Astrocyte of the cerebellum (primary cell): ENCODE measurements at places on chromosomes 2 and 18.
A peak's percentile ranks its signal among the peaks of the same experiment; 100 is the strongest.

GRCh38 chr2:170715062-170715931, at the start of gene SP5:
Gene SP5 (plus strand): TSS chr2:170715337. CDS start chr2:170715513, 176 bp downstream.
- peak; percentile 39 for DNase-seq

GRCh38 chr18:78130232-78131195, 849.1 kb upstream of the SALL3 start:
- DNase-seq = no peak

DNA sequence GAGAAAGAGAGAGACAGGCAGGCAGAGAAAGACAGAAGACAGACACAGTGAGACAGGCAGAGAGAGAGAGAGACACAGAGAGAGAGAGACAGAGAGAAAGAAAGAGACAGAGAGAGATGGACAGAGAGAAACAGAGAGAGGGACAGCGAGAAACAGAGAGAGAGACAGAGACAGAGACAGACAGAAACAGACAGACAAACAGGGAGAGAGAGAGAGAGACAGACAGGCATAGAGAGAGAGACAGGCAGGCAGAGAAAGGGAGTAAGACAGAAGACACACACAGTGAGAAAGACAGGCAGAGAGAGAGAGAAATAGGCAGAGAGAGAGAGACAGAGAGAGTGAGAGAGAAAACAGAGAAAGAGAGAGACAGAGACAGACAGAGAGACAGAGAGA, 105.3 kb upstream of the ANKRD30BL start:
- DNase-seq = no peak

DNA sequence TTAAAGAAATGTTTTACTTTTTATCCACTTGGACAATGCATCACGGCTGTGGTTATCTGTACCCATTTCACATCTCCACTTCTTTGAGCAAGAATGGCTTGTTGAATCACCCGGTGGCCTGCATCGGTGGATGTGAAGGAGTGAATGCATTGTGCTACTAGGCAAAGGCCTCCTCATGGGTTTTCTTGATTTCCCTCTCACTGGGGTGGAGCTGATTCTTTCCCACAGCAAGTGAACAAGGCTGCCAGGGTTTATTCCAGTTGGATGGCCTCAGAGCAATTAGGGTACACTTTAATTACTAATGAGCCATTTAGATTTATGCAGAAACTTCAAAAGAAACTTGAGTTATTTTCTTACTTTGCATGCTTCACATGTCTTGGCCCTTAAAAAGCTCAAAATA, 387.1 kb downstream of the RND3 start:
- DNase-seq = no peak

- no peak for DNase-seq
These were observed 24.4 kb upstream of the RAB12 start for GRCh38 chr18:8584798-8585197.

DNA sequence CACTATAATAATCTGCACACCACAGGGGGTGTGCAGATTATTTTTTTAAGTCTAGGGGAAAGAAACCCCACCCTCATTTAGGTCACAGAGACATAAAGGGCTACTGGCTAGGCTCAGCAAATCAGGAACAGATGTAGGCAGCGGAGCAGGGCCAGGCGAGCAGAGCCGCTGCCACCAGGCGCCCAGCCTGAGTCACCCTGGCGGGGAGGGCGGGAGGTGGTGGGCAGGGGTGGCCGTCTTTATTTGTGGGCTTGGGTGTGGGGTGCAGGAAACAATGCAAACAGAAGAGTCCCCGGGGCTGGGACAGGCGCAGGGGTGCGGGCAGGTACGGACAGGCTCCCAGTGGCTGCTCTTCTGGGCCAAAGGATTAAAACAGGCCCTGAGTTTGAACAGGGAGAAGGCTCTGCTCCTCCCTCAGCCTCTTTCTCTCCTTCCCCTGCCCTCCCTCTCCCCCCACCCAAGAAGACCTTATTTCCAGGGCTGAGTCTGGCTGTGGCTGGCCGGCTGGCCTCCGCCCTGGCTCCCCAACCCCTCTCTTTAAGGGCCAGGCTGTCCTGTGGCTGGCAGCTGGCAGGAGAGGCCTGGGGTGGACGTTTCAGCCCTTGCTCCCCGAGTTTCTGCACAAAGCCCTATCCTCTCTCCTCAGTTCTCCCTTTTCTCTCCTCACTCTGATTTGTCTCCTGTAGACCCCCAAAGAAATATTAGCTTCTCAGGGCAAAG, 142.9 kb upstream of the SMAD2 start:
- DNase-seq = no peak

- no peak for DNase-seq
These were observed 84.9 kb downstream of the PDCL3 start for GRCh38 chr2:100647709-100648108.

- no peak for DNase-seq
These were observed 129.1 kb upstream of the DNMT3A start for GRCh38 chr2:25470806-25471205.

DNA sequence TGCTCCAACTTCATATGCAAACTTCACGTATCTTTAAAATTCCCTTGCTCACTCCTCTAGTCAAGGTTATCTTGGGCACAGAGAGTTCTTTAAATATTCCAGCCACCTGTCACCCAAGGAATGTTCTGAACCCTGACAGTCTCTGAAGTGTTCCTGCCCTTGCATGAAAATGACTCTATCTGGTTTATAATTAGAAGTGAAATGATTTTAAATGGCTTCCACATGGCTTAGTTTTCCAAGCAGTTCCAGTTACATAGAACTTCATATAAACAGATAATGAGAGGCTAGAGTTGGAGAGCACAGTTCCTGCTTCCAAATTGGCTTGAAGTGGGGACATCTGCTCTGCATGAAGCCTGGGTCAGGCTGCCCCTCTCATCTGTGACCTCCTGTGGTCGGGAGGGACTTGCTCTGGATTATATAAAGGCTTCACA, 81.9 kb downstream of the SLC4A3 start:
- DNase-seq = no peak

- no peak for DNase-seq
These were observed 16.6 kb downstream of the THAP4 start for GRCh38 chr2:241620419-241620769.

DNA sequence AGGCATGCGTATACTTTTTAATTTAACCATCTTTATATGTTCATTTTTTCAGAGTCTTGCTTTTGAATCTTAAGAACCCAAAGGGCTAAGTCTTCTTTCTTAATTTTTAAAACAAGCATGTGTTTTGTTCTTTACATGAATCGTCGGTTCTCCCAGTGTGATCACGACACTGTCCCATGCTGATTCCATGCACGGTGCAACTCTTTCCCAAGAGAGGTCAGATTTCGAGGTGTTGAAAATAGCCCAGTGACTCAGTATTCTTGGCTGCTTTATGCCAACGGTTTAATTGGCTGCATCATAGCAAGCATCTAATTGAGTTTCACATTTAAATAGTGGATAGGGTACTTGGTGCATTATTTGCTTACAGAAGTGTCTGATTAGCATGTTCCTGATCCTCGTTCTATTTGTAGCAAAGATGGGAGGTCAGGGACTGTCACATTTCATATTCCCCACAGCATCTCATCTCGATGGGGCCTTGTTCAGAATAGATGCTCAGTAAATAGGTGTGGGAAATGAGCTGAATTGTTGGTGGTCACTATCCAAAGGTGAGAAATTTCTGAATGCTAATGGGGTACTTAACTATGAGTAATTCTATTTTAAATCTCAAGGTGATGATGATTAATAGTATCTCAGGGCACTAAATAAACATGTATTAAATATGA, 2.8 kb downstream of the NPAS2 start:
- DNase-seq = no peak

DNA sequence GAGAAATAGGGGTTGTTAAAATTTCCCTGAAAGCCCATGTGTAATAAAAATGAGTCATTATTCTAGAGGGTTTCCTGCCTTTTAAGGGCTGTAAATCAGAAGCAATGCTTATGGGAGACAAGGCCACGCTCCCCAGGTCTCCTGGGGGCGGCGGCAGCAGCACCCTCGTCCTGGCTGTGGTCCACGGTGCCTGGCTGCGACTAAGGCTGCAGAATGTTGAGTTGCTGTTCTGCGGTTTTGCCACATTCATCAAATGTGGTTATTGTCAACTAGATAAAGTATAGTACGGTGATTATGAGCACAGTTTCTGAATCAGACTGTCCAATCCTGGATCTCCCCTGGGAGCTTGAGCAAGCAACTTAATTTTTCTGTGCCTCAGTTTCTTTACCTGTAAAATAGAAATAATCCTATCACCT, 11.9 kb upstream of the AGFG1 start:
- peak; percentile 29 for DNase-seq

GRCh38 chr2:4862031-4862430, 830.2 kb upstream of the SOX11 start:
- no peak for DNase-seq

GRCh38 chr2:230908595-230909191, 16.3 kb downstream of the GPR55 start:
- DNase-seq = no peak

GRCh38 chr2:117980783-117981676, 32.8 kb downstream of the CCDC93 start:
- DNase-seq = peak; percentile 78

- DNase-seq = no peak
These were observed 11.7 kb upstream of the NABP1 start for GRCh38 chr2:191666226-191666625.

- no peak for DNase-seq
These were observed 40.2 kb downstream of the SEMA4F start for GRCh38 chr2:74694281-74694680.

- no peak for DNase-seq
These were observed 640.9 kb downstream of the NYAP2 start for GRCh38 chr2:226040344-226040900.

DNA sequence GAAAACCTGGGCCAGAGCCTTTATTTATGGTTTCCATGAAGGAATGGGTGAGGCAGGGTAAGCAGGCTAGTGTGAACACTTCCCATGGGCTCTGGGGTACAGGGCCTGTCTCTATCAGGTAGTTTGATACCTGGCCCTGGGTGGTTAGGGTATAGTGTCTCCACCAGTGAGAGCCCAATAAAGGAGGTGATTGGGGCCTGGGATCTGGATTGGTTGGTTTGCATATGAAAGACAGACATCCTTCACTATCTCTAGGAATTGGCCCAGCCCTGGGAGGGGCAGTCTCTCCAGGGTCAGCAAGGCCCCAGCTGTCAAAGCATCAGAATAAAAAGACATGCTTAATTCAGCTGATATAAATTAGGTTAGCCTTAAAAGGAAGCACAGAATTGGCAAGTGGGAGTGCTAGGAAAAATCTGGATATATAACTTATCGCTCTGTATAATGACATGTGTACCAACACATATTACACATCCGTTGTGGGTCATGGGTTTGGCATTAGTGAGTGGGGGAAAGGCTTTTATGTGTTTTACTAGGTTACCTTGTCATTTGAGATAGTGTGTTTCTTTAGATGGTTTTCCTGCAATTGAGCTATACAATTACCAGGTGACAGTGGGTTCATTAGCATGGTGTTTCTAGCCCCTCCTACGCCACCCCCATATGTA, 18.5 kb upstream of the TMEM178A start:
- no peak for DNase-seq

- DNase-seq = no peak
These were observed 4.3 kb upstream of the SPATS2L start for GRCh38 chr2:200301953-200302858.

DNA sequence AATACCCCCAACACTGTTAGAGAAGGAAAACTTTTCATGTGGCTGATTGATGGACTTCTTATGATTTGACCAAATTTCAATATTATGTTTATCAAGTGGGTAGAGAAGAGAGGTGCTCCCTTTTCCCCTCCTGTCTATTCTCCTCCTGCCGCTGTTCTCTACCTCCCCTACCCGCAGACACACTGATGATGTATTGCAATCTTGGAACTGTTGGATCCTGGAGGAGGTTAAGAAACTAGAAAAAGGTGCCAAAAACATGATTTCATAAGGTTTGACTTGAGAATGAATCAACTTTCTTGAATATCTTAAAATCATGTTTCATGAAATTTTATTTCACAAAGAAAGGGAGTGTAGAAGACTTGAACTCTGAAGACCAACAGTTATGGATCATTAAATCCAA, 125.8 kb downstream of the MEIS1 start:
- DNase-seq = no peak

DNA sequence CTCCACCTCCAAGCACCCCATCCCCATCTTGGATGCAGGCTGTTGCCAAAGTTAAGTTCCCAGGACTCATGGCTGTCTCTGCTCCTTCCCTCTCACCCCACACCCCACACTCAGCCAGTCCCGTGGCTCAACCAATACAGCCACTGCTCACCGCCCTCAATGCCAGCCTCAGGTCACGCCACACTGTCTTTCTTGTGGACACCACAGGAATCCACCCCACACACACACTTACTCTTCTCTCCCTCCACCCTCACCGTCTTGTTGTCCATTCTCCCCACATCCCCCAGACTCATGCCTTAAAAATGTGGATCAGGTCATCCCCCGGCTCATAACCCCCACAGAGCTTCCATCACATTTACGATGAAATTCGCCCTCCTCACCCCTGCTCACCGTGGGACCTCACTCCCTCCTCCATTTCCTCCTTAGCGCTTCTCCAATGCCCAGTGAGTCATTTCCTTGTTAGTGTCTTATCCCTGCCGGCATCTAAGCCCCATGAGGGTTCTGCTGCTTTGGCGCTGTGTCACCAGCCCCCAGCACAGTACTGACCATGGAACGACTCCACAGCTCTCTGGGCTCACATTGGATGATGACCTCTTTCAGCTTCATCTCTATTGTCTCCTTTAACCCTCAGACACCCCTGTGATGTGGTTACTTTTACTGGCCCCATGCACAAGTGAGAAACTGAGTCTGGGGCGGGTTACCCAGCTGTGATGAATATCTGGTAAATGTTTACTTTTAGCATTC, 13.8 kb downstream of the MLPH start:
- peak; percentile 99 for DNase-seq

DNA sequence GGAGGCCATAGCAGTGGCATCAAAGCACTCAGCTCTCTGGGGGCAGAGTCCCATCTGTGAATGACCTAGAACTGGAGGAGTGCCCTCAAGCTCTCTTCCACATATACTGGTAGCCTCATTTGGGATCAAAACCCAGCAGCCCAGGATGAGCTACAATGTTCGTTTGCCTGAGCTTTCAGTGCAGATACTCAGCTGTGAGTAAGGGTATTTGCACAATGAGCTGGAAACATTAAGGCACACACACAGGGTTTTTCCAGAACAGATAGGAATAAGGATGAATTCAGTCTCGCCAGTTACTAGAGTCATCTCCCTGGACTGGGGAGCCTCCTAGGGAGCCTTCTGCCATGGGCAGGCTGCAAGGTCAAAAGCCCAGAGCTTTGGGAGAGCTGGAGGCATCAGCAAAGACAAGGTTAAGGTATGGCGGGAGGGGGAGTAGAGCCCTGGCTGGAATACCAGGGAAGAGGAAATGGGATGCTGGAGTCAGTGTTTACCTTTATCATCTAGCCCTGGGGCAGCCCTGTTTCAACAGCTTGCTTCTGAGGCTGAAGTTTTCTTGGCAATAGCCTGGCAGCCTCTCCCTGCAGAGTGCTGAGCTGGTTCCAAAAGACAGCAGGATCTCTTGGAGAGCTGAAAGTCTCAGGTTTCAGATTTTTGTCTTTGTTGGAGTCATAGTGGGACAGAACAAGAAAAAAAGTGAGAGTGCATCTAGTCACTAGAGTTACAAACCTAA, 187.7 kb downstream of the LOXHD1 start:
- DNase-seq = peak; percentile 78

DNA sequence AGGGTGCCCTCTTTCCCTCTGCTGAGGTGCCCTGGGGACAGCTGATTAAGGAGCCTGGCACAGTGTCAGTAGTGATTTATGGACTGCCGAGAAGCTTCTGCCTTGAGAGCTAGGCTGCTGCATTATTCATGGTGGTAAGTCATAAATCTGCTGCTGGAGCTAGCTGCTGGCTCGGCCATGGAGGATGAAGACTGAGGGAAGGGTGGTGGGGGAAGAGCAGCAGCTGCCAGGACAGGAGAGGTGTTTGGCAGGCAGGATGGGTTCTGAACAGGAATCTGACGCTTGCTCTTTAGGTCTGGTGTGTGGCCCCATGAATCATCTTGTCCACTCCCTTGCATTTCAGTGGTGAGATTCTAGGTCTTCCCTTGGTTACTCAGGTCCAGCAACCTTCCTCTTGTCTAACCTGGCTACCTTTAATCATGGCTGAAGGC, 296.3 kb downstream of the DYSF start:
- DNase-seq = peak; percentile 8
